ENCODE measurements at places on chromosomes 13 and 19.

DNA sequence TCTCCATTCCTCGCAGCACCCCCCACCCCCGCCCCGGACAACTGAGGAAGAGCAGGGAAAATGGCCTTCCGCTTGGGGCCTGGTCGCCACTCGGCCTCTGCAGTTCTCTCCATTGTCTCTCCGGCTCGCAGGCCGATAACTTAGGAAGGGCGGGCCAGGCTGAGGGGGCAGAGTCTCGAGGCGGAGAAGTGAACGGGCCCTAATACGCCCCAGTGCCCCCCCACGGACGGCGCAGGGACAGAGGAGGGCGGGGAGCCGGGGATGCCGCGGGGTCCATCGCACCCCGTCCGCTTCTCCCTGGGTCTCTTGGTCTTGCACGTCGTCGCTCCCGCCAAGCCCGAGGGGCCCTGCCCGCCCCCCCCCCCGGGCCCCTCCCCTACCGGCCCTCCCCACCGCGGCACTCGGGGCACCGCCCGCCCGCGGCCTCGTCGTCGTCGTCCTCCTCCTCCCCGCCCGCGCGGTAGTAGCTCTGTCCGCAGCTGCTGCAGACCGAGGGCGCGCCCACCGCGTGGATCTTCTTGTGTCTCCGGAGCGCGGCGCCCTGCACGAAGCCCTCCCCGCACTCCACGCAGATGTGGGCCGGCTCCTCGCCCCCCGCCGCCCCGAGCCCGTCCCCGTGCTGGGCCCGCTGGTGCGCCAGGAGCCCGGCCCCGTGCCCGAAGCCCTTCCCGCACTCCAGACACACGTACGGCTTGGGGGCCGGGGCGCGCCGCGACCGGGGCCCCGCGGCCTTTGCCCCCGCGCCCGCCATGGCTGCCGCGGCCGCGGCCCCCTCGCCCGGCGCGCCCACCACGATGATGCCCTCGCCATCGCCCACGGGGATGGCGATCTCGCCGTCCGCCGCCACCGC, 33.2 kb downstream of the ZNF787 start:
- no peak for DNase-seq

- DNase-seq: no peak
Observed at GRCh38 chr13:93364166-93364565, 137.6 kb downstream of the GPC6 start.

DNA sequence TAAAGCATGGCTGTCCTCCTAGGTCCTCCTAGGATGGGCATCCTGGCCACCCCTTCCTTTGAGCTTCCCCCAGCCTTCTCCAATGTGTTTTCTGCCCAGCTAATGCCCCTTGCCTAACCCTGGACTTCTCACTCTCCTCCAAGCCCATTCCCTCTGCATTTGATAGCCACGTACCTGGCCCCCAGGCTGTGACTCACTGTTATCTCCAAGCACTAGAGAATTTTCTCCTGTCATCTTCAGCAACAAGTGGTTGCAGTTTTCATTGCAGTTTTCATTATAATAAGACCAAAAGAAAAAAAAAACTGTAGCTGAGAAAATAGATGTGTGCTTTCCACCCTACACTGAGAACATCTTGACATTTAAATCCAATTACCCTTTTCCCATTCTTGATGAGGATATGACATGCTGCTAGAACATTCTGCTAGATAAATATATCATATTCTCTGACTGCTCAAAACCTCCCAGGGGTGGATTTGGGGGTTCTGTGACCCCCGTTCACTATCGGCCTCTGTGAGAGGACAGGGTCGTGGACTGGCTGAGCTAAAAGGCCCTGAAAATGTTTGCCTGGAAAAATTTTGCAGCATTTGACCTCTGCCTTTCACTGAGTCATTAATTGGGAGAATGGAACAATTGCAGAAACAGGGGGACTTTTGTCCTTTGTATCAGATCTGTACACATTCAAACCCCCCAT, 58.8 kb upstream of the KCTD15 start:
- DNase-seq: no peak

GRCh38 chr13:33775339-33776108, 42.4 kb upstream of the RFC3 start:
- DNase-seq: no peak

GRCh38 chr13:20288561-20288960, 56.4 kb upstream of the GJB6 start:
- DNase-seq: peak; percentile 13

DNA sequence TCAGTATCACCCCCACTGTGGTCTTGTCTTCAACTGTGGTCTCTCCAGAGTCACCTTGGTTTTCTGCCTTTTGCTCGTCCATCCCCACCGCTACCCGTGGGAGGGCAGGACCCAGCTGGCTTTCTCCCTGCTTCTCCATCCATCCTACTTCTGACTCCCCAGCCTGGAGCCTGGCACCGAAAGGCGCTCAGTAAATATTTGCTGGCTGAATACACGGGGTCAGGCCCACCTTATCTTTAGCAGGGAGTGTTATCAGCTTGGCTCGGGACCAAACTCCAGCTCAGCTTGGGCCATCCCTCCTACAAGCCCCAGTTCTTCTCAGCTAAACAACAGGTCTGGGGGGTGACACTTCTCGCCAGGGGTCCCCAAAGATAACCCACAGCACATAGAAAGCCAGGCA, 62.0 kb upstream of the KLF2 start:
- DNase-seq: peak; percentile 8

DNA sequence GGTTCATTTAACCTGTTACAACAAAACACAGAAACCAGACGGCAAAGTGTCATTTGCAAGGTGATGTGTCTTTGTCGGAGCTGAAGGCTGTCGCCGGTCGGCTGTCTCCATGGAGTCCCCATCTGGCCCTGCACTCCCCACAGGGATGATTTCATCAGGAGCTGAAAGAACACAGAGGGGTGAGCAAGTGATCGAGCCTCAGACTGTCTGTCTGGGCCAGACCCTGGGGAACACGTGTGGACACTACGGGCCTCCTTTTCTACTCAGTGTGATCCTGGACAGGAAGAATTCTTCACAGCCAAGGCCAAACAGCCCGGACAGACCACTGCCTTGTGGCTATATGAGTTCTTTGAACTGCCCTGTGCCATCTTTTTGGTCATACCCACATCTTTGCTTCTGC, 85.1 kb downstream of the RNASEH2B start:
- no peak for DNase-seq

DNA sequence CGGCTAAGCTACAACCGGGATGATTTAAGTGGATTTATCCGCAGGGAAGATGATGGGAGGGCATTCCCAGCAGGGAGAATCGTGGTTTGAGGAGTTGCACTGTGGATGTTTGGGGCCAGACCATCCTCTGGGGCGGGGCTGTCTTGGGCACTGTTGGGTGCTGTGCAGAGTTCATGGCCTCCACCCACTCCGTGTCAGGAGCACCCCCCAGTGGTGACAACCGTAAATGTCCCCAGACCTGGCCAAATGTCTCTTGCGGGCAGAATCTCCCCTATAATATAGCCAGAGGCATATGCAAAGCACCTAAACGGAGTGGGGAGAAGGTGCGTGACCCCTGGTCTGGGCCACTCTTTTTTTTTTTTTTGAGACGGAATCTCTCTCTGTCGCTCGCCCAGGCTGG, 40.2 kb downstream of the SMIM24 start:
- DNase-seq: peak; percentile 18

DNA sequence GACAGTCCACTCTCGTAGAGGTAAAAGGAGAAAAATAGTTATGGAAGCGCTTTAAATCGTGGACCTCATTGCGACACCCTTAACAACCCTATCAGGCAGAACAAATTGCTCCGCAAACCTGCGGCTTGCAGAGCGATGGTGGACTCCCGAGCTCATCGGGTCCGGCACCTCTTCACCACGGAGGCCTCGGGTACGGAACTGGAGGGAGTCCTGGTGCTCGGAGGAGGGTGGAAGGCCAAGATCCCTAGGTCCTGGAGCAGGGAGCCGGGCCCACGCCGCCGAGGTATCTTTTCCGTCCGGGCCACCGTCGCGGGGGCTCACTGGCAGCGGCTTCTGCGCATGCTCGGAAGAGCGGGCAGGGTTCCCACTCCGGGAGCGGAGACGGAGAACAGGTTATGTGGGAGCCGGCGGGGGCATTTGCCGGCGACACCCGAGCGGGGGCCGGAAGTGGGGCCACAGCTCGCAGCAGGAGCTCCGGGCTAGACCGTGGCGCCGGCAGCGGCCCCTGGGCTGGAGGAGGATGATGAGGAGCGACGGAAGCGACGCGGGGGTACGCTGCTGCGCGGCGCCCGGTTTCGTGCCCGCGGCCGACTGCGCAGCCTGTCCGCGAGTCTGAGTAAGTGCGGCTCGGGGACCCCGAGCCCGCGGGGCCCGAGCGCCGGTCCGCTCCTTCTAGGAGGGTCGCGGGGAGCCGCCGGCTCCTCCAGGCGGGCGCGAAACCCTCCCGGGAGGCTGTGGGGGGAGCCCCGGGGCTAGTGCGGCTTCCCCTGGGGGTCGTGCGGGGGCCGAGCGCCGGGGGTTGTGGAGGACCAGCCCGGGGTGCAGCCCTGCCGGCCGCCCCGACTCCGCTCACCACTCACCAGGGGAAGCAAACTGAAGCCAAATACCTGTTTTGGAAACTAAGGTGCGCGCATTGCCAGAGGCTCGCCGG, at the start of gene ABHD13:
TSS of gene ABHD13 (plus strand) at position 349 of the 931 bp plus-strand sequence. CDS start 10,827 bp downstream, outside the sequence.
- DNase-seq: peak; percentile 95

DNA sequence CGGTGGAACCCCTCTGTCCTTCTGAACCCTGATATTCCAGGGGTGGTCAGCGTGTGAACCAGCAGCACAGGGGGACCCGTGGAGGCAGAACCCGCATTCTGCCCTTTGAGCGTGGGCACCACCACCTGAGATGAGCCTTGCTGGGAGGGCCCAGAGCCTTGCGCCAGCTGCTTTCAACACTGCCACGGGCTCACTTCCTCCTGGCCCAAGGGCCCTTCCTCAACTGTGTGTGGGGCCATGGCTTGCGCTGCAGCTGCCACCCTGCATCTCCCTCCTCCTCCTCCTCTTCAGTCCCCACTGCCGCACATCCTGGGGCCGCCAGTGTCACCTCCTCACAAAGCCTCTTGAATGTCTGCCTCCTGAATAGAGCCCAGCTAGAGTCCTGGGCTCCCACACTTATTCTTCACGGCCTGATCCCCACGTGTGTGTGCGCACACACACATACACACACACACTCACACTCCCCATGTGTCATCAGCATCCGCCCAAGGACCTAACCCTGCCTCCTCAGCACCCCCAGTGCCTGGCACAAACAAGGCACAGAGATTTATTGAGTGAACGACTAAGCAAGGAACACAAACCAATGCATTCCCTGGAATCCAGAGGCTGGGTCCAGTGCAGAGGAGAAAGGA, 26.9 kb upstream of the TMEM160 start:
- no peak for DNase-seq

GRCh38 chr19:47057328-47057727, 8.9 kb upstream of the TMEM160 start:
- DNase-seq: no peak

GRCh38 chr13:23488442-23488841, 54.9 kb upstream of the SACS start:
- peak; percentile 72 for DNase-seq

DNA sequence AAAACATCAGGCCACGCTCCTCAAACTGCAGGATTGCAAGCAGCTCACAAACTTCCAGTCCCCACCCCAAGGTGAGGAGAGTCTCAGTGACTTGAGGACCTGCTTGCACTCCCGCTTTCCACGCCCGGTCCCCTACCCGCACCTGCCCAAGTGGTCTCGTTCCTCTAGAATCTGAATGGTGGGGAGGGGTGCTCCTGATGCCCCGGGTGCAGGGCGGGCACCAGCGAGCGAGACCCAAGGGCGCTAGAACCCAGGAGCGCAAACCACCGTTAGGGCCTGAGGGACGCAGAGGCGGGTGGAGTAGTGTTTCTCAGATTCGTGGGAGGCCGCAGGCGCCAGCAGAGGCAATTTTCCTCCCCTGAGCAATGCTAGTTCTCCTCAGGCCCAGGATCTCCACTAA, 40.3 kb downstream of the SOX1 start:
- DNase-seq: no peak

DNA sequence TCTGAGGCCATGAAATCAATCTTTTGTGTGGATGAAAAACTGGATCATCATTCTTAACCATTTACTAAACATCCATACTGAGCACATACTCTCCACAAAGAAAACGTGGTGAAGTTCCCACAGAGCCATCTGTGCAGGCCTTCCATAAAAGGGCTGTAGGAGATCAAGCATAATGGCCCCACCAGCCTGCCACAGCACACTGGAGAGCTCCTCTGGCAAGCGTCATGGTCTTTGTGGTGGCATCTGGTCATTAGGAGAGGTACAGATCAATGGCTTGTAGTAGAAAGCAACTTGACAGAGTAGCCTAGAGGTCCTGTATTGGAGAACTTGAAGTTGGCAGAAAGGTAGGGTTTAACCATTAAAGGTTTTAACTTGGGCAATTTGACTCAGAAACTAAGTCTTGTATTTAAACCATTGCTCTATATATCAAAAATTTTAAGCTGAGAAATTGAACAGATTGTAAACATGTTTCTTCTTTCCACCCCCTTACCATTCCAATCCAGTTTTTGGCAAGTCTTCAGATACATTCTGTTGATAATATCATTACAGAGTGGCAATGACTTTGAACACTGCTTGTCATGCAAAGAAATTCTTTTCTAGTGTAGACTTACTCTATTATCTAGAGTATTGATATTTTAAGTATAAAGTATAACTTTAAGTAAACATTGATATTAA, 128.3 kb downstream of the LMO7 start:
- DNase-seq: no peak

DNA sequence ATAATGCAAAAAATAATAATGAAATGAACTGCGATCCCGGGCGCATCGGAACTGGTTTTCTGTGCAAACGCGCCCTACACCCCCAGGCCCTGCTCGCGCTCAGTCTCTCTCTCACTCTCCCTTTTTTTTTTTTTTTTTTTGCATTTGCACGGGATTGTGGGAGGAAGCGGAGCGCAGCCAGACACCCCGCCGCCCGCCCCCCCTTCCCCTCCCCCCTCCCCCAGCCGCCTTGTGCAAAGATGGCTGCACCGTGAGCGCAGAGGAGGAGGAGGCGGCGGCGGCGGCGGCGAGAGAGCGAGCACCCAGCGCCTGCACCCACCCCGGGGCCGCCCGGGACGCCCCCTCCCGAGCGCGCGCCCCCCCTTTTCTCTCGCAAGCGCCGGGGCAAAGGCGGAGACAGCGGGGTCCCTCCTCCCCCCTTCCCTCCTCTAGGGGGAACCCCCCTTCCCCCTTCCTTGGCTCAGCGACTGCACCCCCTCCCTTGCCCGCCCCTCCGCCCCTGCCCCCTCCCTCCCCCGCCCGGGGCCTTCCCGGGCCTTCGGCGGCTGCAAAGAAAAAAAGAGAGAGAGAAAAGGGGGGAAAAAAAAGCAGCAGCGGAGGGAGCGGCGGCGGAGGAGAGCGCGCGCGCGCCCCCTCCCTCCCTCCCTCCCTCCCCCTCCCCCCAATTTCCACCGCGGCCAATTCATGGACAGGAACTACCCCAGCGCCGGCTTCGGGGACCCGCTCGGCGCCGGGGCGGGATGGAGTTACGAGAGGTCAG, at the start of gene PRR12:
TSS of gene PRR12 (plus strand) at position 212 of the 760 bp plus-strand sequence. CDS start at position 685, 473 bp downstream.
- peak; percentile 65 for DNase-seq

Data from NCI-H345 (cell line).